Activated T-cell treated with anti-CD3 and anti-CD28 coated beads, Interleukin-2, amount 50 U/mL, for 72 hours (primary cell): ENCODE measurements at places on chromosomes 5 and 9.
A peak's percentile ranks its signal among the peaks of the same experiment; 100 is the strongest.

GRCh38 chr9:106600955-106601560, 261.9 kb upstream of the ZNF462 start:
- no peak for DNase-seq

DNA sequence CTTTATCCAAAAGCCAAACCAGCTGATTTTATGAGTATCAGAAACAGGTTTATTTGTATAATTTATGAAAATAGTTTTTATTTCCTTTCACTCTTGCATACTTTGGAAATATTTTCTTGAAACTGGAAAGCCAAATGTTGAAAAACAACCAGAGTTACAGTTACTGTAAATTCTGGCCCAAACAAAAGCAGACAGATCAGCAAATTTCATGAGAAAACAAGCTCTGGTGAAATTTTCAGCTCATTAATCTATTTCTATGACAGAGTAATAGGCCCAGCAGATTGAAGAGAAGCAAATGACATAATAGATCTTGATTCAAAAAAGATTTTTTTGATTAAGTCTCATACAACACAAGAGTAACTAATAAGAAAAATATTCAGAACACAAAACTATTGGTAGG, 182.7 kb downstream of the ENC1 start:
- DNase-seq = no peak

DNA sequence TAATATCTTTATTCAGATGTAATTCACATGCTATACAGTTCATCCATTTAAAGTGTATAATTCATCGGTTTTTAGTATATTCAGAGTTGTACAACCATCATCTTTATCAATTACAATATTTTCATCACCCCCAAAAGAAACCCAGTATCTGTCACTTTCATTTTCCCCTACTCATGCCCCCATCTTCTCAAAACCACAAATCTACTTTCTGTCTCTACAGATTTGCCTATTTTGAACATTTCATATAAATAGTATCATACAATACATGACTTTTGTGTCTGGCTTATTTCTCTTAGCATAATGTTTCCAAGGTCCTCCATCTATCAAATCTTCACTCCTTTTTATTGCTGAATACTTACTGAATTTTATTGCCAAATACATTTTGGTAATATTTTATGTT, 305.1 kb upstream of the SGCD start:
- no peak for DNase-seq

- no peak for DNase-seq
Observed at GRCh38 chr9:296411-296810, 81.7 kb downstream of the DOCK8 start.

DNA sequence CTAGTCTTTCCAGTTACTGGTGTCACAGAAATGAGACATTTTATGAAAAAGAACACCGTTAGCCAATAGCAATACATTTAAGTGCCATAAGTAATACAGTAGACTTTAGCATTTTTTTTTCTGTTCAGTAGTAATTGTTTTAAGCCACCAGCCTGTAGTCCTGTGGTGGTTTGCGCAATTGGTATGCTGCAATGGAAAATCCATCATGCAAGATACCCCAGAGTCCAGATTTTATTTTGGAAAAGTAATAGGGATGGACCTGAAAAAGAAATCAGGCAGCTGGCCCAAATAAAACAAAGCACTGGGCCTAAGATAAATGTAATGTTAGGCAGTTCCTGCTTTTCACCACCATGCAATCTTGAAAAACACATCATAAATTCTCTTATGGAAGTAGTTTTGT, 94.6 kb upstream of the RASGRF2 start:
- no peak for DNase-seq

- no peak for DNase-seq
Observed at GRCh38 chr5:43221502-43221901, 29.5 kb downstream of the NIM1K start.

- no peak for DNase-seq
Observed at GRCh38 chr9:38075272-38075671, 6.2 kb upstream of the SHB start.

DNA sequence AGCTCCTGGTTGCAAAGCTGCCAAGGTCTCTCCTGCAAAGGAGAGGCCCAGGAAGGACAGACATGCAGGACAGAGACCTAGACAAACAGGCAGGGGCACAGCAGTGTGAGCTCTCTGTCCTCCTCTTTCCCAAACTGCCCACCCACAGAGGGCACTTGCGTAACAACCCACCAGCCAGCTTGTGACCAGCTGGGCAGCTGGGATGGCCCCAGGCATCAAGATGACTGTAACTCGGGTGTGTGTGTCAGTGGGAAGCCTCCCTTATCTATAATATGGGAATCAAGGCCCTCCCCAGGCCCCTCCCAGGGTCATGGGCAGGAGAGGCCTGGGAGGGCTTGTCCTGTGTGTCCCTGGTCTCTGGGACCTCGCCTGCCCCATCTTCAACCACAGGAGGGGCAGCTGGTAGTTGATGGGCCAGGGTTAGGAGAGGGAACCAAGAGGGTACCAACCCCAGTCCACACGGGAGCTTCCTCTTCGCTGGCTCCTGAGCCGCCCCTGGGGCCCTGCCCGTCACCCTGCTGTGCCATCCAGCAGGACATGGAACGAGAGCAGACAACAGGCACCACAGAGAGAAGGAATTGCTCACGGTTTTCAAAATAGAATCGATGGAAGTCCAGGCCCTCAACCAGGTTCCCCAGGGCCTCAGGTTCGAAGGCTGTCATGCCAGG, 37.9 kb downstream of the SLC6A7 start:
- no peak for DNase-seq

- no peak for DNase-seq
Observed at GRCh38 chr5:15604986-15605385, 105.0 kb downstream of the FBXL7 start.

DNA sequence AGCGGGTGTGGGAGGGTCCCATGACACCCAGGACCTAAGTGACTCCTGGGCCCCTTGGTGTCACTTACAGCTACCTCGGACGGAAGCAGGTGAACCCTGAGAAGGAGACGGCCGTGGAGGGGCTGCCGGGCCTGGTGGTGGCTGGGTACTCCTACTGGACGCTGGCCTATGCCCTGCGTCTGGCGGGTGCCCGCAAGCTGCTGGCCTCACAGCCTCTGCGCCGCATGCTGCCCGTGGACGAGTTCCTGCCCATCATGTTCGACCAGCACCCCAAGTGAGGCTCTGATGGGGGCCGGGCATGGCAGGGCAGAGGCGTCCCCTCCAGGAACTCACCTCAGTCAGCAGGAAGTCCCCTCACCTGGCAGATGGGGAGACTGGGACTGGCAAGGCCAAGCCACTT, 13.7 kb downstream of the CERCAM start:
- DNase-seq = no peak

DNA sequence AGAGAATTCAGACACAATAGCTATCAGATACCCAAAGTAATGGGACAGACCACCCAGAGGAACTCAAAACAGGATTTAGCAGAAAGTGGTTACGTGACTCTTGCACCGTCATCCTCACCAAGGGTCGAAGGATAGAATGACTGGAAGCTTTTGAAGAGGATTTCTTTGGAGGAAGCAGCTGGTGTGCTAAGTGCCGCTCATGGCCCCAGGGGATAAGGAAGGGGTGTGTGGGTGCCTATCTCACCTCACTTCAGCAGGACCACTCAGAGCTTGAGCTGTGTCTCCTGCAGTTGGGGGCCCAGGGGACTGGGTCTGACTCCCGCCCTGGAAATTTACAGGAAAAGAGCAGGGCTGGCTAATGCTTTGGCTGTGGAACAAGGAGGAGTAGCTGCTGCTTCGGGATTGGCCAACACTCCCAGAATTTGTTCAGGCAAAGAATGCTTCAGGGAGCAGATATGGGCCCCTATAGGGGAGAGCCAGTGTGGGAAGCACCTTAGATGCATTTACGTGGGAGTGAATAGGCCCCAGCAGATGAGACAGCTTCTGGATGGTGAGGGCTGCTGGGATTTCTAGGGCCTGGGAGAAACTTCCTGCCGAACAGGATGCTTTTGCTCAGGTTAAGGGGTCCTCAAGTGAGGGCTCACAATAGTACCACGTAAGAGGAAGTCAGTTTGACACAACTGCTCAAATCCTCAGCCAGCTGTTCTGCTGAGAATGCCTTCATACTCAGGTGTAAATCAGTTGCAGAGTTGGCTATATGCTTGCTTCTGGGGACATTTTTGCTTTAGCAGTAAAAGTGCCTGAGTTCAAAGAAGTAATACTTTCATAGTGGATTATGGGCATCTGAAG, 29.1 kb upstream of the TOMM5 start:
- DNase-seq = no peak

DNA sequence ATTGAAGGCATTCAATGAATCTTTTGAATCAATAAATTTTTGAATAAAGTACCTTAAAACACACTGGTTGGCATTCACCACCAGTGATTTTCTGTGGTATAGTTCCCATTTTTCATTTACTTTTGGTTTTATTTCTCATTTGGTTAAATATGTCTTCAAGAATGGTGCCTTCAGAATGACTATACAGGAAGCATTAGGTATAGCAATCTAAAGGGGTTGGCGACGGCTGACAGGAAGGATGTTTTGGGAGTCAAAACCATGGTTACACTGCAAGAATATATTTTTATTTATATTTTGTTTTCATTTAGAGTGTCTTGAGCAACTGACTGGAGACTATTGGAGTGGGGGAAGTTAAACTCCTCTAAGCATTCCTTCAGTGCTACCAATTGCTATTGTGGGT, 235.7 kb downstream of the HTR1A start:
- no peak for DNase-seq

GRCh38 chr5:116292321-116292720, 207.5 kb downstream of the COMMD10 start:
- DNase-seq = no peak

DNA sequence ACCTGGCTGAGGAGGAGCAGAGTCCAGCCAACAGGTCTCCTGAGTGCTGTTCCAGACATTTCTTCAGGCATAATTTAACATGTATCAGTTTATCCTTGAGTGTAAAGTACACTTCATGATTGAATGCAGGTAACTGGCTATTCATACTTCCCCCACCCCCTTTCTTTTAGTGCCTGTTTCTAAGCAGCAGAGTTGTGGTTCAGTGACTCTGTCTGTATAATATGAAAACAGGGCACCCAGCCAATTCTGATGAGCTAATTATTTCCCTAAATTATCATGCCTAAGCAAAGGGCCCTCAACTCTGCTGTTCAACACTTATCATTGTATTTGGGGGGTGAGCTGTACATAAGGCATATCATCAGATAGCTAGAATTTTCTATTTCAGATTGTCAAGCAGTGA, 51.9 kb upstream of the ZSWIM6 start:
- DNase-seq = peak; percentile 29

DNA sequence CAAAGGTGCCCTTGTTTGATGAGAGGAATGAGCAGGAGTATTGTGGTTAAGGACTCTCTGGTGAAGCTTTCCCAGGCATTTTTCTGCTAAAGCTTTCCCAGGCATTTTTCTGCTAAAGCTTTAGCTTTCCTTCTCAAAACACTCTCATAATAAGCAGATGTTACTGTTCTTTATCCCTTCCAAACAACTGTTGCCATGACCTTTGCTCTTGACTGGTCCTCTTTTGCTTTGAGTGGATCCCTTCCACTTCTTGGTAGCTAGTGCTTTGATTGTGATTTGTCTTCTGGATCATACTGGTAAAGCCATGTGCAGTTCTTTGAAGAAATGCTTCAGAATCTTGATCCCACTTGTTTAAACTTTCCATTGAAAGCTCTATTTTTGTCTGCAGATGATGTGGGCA, 85.8 kb downstream of the GPBP1 start:
- no peak for DNase-seq

DNA sequence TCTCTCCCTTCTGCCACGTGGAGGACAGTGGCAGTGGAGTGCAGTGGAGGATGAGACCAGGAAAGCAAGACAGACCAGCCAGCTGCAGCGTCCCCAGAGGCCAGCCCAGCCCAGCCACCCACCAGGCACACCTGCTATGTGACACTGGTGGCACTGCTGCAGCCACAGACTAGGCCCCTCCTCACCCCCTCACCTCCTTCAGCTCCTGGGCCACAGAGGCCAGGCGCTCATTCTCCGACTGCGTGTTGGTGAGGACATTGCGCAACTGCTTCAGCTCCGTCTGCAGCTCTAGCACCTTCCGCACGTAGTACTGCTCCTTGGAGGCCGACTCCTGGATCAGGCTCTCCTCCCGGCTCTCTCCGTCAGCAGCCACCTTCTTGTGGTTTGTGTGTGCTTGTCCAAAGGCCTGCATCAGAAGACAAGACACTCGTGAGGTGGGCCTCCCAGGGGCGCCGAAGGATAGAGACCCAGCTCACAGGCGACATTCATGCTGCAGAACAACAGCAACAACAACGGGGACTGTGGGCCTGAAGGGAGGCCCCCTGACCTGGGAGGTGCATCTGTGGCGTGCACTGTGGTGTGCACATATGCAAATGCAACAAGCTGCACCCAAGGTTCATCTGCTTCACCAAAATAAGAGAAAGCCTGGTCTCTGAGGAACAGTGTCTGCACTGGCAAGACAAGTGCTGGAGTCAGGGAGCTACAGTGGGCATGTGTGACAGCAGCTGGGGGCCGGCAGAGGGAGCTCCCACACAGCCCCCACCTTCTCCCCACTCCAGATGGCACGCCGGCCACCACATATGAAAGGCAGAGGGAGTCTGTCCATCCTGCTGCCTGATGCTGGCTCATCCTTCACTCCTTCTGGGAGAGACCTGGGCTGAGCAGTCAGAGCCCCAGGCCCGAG, 35.5 kb downstream of the BICD2 start:
- DNase-seq = no peak

DNA sequence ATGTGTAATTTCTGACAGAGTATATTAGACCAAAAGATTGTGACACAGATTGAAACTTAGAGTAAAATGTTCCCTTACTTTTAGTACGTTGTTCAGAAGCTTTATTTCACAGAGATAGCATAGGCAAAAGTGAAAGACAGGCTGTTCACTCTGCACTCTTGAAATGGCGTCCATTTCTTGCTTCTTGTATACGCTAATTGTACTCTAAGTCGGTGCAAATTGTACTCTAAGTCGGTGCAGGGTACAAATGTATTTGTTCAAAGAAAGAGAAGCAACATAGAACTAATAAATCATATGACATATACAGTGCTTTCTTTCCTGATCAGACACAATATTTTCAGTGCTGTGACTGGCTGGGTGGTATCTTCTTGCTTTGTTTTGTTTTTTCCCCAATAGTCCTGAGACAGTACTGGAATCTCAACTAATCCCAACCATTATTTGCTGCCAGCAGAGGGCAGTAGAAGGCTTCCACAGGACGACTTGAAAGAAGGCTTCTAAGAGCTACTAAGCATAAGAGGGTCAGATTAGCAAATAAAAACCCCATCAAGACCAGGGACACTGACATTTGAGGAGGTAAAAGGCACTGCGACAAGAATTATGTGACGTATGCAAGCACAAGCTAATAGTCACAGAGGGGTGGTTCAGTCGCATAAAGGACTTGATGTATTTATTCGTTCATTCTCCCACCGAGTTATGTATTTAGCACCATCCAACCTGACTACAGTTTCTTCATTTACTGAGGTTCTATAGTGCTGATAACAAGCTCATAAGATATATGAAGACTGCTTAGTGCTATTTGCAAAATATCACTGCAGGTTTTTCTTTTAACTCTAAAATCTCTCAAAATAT, 831.8 kb downstream of the TAF11L14 start:
- DNase-seq = peak; percentile 41

DNA sequence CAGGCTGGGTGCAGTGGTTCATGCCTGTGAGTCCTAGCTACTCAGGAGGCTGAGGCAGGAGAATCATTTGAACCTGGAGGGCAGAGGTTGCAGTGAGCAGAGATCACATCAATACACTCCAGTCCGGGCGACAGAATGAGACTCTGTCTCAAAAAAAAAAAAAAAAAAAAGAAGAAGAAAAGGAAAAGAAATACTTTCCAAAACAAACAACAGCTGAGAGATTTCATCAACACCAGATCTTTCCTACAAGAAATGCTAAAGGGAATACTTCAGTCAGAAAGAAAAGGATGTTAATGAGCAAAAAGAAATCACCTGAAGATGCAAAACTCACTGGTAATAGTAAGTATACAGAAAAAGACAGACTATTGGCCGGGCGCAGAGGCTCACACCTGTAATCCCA, 8.4 kb downstream of the CCIN start:
- no peak for DNase-seq

GRCh38 chr5:133900534-133901270, 67.7 kb downstream of the C5orf15 start:
- no peak for DNase-seq
